Right ventricle myocardium superior (tissue), 1 donor: ENCODE measurements at places on chromosomes 6 and 20. TPM values are rescaled to one million over a fixed set of nuclear protein-coding genes. Genes with fewer than 3 reads are reported as not detected.

FAM83C gene
- total RNA-seq, result not detected

- peak; percentile 30 for DNase-seq
Measured at GRCh38 chr20:32507998-32508774, 76.9 kb downstream of the NOL4L start.

LAMA4 gene
- 71.1 TPM for total RNA-seq

GRCh38 chr20:2751878-2752566 lies 48.4 kb downstream of the CPXM1 start:
- DNase-seq, result no peak

ZC3H12D gene
- 0.51 TPM for total RNA-seq

DNA sequence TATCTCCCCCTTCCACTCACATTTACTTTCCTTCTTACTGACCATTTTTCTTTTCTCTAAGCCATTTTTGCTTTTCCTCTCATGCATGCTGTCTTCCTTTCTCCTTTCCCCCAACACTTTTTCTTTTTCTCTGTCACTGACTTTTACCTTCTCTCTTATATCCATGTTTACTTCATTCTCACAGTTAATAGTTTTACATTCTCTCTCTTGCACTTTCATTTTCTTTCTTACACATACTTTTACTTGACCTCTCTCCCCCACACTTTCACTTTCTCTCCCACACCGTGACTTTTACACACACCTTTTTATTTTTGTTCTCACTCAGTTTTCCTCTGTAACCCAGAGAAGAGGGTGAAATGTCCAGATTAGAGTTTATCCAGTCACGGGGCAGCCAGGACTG lies 636.3 kb downstream of the PTPRT start:
- DNase-seq, result no peak

DNA sequence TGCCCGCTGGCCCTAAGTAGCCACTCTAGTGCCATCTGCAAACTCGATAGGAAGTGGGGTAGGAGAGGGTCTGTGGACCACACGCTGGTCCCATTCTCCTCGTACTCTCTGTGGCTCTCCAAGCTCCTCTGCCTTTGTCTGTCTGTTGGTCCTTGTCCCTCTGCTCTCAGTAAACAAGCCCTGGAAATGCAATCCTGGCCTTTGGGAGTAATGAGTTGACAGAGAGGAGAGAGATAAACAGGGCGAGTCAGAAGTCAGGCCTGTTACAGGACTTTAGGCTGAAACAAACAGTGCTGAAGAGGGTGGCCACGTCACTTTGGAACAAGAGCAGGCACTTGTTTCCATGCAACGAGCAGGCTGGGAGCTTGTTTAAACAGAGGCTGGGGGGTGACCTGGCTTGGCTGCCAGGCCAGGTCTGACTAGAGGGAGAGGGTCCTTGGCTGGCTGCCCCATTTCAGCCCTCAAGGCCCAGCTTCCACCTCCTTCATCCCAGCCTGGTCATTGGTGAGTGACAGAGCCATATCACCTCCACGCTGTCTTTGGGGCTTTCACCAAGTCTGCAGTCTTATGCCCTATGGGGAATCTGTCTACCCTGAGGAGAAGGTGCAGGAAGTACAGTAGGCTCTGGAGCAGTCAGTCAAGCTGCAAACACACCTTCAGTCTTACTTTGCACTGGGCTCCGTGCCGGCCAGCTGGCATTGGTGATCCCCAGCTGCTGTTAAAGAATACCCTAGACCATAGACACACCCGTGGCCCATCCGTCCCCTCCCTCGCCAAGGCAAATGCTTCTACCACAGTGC lies 22.6 kb downstream of the FOXP4 start:
- DNase-seq, result no peak

GRCh38 chr6:49744259-49744658 lies at the start of gene CRISP3:
Gene CRISP3, minus strand, starts transcription at chr6:49744388. Its CDS starts 21 bp downstream, at chr6:49744367.
- DNase-seq, result no peak

HAO1 gene
- total RNA-seq, result not detected

MAK gene
- total RNA-seq, result not detected

- no peak for DNase-seq
Measured at GRCh38 chr6:13865141-13865540, 50.8 kb upstream of the MCUR1 start.

C20orf204 gene
- 0.38 TPM for total RNA-seq

MYB gene
- 0.22 TPM for total RNA-seq

- DNase-seq, result no peak
Measured at GRCh38 chr6:148893073-148893472, 146.2 kb downstream of the UST start.

DNA sequence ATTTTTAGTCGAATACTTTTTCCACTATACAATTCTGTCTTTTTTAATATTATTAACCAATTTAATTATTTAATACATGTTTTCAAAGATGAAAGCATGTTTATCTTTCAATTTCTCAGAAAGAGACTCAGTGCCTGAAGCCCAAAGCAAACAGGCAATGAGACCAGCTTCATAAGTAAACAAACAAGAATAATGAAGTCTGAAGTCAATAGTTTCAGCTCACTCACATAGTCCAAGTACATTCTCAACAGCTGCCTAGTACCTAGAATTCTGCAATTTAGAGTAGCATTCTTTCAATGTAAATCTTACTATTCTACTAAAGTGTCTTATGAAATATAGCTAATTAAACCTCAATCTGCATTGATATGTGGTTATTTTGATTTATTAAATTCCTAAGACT lies 626.5 kb upstream of the NRSN1 start:
- DNase-seq, result no peak

GRCh38 chr20:50274570-50275430 lies 84.2 kb downstream of the CEBPB start:
- peak; percentile 90 for DNase-seq

DNA sequence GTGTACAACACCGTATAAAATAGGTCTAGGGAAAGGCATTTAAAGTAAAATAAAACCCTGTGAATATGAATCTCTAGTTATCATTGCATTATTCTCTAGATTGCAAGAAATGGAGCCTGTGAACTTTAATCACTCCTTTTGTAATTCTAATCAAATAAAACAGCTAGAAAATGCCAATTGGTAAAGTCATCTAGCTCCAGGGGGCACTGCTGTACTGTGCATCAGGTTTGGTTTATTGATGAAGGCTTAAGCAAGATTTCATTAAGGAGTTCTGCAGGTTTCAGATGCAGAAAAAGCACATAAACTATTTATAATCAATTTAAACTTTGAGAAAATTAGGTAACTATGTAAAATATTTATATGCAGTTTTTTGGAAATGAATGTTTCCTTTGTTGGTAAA lies 645.0 kb downstream of the PHF3 start:
- DNase-seq, result peak; percentile 30

DNA sequence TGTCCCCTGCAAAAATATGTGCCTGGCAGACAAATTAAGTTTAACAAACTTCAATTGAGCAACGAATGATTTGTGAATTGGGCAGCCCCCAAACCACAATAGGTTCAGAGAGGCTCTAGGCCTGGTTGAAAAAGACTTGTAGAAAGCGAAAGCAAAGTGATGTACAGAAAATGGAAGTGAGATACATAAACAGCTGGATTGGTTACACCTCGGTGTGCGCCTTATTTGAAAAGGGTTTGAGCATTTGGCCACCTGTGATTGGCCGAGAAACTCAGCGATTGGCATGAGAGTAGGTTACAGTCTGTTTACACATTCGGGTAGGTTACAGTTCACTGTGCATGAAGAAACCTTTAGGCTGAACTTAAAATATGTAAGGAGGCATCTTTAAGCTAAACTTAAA lies 136.9 kb downstream of the CD83 start:
- DNase-seq, result no peak

PAX1 gene
- total RNA-seq, result not detected

ZC2HC1B gene
- total RNA-seq, result not detected

GRCh38 chr6:28648035-28648877 lies 122.6 kb downstream of the GPX5 start:
- DNase-seq, result no peak

DNA sequence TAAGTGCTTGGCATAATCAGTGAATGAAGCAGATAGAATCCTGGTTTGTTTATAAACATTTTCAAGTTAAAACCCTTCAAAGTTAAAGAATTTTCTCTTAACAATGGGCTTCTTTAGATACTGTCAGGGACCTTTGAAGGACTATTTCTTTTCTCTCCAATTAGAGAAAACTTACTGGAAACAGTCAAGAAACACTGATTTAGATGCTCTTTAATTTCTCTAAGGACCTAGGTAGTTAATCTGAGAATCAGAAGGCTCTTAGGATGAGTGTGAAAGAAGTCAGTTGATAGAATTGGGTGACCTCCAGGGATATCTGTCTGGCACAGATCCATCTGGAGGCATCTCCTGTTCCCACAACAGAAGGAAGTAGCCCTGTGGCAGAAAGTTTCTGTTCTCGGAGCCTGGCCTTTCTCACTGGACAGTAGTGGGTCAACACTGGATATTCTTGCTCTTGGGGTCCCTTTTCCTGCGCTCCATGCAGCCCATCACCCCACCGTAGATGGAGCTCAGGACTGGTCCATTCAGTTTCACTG lies 22.5 kb downstream of the KIAA0408 start:
- DNase-seq, result no peak

GRCh38 chr6:111580826-111581505 lies 24.7 kb downstream of the TRAF3IP2 start:
- peak; percentile 57 for DNase-seq

- DNase-seq, result no peak
Measured at GRCh38 chr6:43977404-43978111, 149.7 kb downstream of the MRPL14 start.

TUBB1 gene
- 0.22 TPM for total RNA-seq

GRCh38 chr6:21438237-21438985 lies 155.1 kb upstream of the SOX4 start:
- DNase-seq, result no peak

PARD6B gene
- 4.7 TPM for total RNA-seq

DNA sequence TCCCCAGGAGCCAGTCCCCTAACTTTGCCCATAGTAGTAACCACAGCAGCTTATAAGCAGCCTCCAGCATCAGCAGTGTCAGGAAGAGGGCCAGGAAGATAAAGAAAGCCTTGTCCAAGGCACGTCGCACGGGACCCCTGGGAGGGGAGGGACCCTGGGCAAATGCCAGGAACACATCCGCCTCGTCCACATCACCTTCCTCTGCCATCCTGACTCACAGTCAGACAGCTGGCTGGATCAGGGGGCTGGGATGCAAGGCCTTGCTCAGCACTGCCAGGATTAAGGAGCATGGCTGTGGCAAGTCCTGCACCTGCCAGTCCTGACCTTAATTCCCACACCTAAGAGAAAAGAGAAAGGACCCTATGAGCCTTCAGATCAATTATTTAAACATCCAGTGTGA lies 11.5 kb upstream of the ZBTB22 start:
- no peak for DNase-seq

DNA sequence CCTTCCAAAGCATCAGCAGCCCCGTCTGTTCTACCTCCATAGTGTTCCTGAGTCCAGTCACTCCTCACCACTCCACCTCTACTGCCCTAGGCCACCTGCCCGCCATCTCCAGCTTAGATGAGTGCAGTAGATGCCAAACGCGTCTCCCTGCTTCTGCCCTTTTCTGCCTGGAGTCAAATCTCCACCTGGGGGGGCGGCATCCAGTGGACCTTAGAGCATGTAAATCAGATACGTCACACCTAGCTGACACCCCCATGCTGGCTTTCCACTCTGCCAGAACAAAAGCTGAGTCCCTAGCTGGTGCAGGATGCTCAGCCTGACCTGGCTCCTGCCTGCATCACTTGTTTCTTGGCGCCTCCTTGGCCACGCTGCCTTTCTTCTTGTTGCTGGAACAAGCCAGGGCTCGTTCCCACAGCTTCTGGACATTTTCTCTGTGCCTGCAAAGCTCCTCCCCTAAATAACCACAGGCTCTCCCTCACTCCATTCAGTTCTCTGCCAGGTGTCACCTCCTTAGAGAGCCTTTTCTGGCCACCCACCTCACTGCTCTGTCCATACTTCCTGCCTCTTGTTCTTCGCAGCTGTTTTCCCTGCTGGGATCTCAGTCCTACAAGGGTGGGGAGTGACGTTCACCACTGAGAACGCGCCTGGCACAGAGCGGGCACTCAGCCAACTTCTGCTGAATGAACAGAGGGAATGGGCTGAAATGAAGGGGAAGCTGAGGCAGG lies 5.8 kb downstream of the DDR1 start:
- DNase-seq, result no peak

- no peak for DNase-seq
Measured at GRCh38 chr20:13863244-13863643, 78.4 kb downstream of the NDUFAF5 start.

OR2H2 gene
- total RNA-seq, result not detected

GLP1R gene
- total RNA-seq, result 6.5 TPM

DNA sequence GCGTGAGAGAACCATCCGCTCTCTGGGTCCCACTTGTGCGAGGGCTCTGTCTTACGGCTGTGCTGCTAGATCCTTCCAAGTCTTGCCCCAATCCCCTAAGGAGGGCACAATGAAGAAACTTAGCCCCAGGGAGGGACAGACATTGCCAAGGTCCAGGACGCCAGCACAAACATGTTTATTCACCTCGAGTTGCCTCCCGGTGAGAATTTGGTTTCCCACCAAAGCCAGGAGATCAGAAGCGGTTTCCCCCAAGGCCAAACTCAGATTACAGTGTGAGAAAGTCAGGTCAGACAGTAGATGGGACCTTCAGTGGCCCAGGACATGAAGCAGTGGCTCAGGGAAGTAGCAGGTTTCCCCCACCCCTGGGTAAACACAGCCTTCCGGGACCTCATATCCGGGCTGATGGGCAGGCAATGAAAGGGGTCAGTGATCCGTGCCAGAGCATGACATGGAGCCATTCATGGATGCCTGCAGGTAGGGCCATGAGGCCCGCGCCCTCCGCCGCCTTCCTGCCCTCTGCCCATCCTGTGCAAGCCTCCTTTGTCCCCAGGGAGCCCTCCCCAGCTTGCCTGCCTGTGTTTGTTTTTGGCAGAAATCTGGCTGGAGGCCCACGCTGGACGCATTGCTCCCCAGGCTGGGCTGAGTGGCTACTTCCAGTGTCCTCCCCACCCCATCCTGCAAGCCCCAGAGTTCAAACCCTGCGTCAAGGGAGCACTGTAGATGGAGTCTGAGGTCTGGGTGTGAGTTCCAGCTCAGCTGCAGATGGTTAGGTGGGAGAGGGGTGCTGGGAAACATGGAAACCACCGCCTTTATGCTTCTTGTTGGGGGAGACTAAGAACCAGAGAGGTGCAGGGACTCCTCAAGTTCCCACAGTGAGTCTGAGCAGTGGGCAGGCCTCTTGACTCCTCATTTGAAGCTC lies 2.0 kb downstream of the BPIFB2 start:
- no peak for DNase-seq

DUSP15 gene
- total RNA-seq, result 2.5 TPM
